Kidney glomerular epithelial cell (primary cell): ENCODE measurements at places on chromosomes 7 and 10.

GRCh38 chr7:151045262-151045661, 3.1 kb upstream of the ASIC3 start:
- no peak for DNase-seq

DNA sequence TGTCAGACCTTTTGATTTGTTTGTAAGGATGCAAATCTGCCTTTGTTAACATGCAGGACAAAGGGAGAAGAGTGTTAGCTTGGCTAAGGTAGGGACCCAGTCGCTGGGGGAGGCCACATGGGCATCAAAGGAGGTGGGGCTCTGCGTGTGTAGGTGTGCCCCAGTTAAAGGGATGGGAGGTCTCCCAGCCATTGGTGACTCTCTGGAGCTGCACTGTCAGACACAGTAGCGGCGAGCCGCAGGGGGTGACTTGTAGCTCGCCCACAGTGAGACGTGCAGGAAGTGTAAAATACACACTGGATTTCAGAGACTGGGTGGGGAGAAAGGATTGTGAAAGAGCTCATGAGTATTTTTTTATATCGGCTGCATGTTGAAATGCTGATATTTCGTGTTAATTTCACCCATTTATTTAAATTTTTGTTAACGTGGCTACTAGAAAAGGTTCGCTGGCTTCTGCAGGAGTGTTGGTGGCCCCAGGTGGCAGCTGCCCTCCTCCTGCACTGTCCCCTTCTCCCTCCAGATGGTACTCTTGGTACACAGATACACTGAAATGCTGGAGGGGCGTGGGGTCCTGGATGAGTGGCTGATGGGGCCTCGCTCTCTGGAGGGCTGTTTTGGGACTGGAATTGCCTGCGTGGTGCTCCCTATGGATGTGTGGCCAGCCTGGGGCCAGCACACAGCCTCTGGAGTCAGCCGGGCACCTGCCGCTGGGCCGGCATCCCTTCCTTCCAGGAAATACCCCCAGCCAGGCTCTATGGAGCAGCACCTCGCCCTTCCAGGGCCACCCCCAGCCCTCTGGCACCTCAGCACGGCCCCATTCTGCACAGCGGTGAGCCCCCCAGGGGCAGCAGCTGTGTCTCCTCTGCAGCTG, 59.2 kb downstream of the LHPP start:
- no peak for DNase-seq

- no peak for DNase-seq
Observed at GRCh38 chr10:103572347-103573204, 79.1 kb downstream of the NEURL1 start.

GRCh38 chr10:73131913-73132686, 21.8 kb downstream of the NUDT13 start:
- no peak for DNase-seq

DNA sequence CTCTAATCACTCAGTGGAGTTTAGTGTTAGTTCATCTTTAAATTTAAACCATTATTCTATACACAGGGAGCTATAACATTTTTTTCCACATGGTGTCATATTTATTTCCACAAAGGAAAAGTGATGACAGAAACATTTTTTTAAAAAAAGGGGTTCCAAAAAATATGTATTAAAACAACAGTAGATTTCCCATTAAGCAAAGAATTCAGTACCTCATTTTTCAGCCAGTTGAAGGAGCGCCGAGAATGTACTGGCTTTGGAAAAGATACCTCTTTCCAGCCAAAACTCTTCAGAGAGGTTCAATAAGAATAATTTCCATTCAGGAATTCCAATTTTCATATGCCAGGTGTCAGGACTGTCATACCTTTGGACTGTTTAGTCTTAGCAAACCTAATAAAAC, 250.5 kb upstream of the MEOX2 start:
- no peak for DNase-seq

- DNase-seq, result no peak
Observed at GRCh38 chr10:26064106-26064505, 130.1 kb downstream of the MYO3A start.

DNA sequence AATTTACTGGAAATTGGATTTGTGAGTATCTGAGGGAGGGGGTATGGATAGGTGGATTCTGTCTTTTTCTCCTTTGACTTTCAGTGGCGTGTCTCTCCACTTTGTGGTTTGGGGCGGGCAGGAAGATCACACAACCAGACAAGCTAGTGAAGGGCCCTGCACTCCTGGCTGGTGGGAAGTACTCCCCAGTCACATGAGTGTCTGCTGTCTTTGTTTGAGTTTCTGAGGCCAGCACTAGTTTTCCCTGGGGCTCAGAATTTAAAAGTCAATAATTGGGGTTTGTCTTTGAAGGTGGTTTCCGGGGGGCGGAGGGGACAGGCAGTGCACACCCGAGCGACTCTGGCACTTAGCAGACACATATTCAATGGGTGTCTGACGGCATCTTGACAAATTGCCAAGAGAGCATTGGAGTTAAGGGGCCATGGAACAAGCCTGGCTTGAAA, 120.1 kb downstream of the WDFY4 start:
- no peak for DNase-seq

GRCh38 chr10:688312-689120, 952 bp downstream of the DIP2C start:
- peak; percentile 1 for DNase-seq

GRCh38 chr7:33807779-33808482, 97.4 kb upstream of the BMPER start:
- peak; percentile 99 for DNase-seq

DNA sequence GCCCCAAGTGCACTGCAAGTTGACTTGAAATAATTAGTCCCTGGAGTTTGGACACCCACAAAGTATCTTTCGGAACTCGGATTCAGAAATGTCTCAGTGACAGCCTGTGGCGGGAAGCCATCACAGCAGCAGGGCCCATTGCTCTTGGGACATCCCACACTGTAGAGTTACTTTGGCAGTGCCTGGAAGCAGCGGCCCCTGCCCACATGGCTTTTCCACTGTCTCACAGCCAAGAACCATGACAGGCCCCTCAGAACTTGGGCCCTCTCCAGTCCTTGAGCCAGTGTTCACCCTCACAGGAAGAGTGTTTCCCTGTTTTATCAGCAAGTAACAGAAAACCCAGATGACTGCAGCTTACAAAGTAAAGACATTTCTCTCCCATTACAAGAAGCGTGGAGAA, 477.0 kb upstream of the GALNT17 start:
- no peak for DNase-seq

DNA sequence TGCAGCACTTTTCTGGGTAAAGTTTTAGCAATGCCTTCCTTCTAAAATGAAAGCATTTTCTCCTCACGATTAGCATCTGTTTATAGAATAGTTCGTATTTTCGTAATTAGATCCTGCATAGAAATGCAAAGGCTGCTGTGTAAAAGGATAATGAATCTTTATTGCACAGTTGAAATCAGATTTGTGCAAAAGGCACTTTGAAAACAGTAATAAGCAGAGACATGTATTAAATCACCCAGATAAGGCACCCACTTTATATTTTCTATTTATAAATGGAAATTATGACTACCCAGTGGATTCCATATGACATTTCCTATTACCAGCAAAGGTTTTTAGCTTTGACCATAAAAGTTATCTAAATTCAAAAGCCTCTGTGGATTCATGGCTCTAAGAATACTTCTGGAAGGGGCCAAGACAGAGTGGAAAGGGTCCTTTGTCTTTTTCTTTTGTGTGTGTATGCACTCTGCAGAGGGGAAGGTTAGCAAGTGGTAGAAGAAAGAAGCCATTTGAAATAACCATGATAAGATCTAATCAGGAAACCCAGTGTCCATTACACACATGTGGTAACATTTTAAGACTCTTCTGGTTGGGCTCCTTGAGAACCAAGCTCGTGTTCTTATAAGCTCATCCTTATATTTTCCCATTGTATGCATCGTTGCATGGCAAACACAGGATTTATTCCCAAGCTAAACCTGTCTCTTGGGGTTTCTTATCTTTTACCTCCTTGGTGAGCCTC, 612.1 kb downstream of the AUTS2 start:
- DNase-seq, result no peak

DNA sequence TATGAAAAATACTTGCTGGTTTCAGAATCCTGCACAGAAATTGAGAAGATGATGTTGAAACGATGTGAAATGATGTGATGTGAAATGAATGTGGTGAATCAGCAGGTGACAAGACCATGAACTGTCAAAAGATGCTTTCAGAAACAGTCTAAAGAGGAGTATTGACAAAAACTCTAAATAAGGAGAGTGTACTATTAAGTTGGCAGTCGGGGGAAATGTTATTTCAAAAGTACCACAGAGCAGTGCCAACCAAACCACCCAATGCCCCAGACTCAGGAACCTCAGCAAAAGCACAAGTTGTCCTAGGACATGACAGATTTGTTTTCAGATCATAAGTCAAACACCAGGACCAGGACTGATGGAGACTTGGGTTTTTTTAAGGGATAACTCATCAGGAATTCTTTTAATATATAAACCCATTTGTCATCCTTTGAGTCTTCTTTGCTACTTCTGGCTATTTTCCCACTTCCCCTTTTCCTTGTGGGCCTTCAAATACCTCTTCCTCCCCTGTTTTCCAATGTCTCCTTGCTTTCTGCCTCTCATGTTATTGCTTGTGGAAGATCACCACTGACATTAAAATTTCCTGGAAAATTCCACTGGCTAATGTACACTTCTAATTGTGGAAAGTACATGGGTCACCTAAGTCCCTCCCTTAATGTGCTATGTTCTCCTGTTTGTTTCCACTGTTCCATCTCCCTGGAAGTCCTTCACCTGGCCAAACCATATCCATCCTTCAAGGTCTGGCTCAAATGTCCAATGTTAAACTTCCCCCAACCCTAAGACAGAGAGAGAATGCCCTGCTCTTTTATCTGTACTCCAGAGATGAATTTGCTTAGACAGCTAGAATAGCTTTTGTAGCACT, 10.2 kb upstream of the PPP1R3C start:
- peak; percentile 88 for DNase-seq

- DNase-seq, result no peak
Observed at GRCh38 chr7:155836216-155837125, 24.2 kb upstream of the SHH start.

GRCh38 chr7:13717031-13717430, 272.4 kb downstream of the ETV1 start:
- DNase-seq, result no peak

DNA sequence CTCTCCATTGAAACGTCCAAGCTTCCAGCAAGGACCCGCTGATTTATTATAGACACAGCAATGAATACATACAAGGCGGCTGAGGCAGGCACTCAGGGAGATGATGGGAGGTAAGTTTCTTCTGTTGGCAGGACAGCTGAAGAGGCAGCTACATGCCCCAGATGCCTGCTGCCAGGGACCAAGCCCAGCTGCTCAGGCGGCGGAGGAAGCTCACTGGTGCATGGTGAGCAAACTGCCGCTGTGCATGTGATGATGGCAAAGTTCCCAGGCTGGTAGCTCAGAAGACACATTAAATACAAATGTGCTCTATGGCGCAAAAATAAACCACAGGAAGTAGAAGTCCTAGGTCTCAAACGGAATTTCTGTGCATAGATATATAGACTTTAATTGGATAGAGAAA, 2.3 kb downstream of the DNTT start:
- DNase-seq, result no peak

DNA sequence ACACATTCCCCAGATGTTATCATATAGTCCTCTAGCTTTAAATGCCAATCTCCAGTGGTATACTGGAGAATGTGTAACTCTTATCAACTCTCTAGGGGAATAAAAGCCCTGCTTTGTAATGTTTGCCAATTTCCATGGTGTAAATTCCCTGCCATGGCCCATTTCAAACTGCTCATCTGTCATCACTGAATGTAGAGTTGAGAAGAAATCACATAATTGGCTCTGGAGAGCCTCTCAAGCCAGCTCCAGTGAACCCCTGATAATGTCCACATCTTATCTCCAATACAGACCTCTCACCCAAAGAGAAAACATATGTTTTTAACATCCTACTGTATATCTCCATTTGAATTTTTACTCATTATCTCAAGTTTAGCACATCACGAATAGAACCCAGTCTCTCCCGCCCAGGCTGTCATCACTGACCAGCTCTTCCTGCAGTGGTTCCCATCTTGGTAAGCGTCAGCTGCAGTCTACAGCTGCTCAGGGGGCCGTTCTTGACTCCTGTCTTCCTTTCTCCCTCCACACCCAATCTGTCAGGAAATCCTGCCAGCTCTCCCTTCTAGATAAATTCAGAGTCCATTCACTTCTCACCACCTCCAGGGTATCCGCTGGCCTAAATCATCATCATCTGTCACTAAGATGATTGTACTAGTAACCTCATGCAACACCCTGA, 332.4 kb downstream of the FRMD4A start:
- no peak for DNase-seq

DNA sequence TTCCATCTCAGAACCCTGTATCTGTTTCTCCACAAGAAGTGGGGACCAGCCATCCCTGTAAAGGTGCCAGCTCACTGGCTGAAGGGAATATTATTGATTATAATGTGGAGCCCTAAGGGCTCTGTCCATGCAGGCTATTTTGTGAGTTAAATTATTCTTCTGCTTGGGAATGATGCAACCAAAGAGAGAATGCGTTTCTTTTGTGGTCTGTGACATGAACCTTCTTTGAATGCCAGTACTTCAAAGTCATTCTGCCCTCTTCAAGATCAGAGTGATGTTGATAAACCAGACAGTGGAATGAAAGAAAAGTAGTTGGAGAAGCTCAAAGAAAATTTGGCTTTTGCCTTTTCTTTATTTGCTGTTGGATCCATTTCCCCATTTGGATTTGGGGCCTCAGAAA, 995.2 kb downstream of the KCNMA1 start:
- no peak for DNase-seq

- DNase-seq, result peak; percentile 56
Observed at GRCh38 chr10:93352638-93353383, 129.3 kb downstream of the MYOF start.

DNA sequence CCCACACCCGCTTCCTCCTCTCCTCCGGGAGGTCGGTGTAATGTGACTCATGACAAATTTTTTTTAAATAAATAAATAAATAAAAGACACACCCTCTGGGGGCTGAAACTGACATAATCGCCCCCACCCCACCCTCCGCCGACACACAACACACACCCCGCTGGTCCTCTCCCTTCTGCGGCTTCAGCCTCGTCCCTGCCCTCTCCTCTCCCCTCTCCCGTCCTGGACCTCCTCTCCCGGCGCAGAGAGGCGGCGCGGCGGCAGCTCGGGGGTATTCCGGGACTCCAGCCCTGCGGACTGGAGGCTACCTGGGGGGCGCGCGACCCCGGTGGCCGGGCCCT, 686 bp downstream of the ABI1 start:
- DNase-seq, result peak; percentile 46
